AG09319 (cell line): ENCODE measurements at places on chromosomes 7 and 10.

GRCh38 chr7:156607332-156608172 is 33.0 kb upstream of the RNF32 start:
- DNase-seq, result no peak

DNA sequence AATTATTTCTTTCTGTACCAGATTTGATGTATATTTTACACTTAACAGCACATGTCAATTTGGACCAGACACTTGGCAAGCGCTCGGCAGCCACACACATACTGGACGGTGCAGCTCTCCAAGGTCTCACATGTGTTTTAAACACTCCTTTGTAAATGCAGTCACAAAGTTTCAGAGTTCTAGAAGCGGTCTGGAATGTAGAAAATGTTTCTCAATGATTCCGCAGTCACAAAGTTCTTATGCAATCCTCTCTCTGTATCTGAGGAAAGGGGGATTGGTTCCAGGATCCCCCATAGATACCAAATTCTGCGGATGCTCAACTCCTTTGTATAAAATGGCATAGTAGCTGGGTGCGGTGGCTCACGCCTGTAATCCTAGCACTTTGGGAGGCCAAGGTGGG is 253.0 kb upstream of the GRB10 start:
- no peak for DNase-seq

GRCh38 chr7:37943905-37944736 is 23.7 kb downstream of the EPDR1 start:
- DNase-seq, result no peak

DNA sequence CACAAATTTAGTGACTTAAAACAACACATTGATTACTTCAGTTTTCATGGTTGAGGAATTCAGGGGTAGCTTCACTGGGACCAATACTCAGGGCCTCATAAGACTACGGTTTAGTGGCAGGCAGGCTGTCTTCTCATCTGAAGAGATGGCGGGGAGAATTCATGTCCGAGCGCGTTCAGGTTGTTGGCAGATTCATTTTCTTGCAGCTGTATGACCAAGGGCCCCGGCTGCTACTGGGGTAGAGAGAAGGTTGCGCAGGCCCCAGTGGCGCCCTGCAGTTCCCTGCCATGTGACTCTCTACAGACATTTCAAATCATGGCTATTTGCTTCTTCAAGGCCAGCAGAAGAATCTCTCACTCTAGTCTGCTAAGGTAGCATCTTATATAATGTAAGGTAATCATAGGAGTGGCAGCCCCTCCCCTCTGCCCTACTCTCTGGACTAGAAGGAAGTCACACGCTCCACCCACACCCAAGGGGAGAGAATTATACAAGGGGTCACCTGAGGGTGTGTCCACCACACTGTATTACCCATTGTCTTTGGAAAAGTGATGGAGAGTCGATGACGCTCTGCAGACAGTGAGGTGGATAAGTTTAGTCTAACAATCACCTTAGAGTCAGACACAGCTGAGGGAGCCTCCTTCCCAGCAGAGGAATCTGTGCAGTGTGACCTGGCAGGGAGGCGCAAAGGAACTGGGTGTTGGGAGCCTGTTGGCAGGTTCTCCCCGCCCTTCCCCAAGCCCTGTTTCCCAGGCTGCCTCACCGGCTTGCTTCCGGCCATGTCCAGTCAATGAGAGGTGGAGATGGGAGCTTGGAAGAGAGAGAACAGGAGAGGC is 35.7 kb upstream of the PLEKHA1 start:
- no peak for DNase-seq

GRCh38 chr10:33260403-33261149 is 73.9 kb downstream of the NRP1 start:
- DNase-seq, result no peak

DNA sequence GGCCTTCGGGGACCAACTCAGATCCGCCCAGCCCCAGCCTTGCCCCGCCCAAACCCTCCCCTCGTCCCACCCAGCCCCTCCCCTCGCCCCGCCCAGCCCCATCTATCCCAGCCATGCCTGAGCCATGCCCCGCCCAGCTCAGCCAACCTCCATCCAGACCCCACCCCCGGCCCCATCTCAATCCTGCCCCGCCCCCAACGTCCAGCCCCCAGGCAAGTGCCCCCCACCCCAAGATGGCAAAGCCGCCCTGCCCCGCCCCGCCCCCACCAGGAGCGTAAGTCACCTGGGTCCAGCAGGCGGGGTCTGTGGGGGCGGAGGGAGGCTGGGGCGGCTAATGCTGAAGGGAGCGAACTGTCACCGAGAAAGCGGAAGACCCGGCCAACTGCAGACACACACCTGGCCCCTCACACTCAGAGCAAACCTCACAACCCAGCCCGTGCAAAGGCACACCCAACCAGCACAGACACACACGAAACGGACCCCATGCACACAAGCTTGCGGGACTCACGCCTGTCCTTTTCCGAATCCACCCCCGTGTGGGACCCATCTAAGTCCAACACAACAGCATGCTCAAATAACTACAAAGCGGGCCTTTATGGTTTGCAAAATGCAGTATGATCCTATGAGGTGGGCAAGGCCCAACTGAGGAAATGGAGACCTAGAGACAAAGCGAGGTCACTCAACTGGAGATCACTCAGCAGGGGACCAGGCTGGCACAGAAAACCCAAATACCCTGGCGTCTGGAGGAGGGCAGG is 11.5 kb upstream of the OGA start:
- no peak for DNase-seq

DNA sequence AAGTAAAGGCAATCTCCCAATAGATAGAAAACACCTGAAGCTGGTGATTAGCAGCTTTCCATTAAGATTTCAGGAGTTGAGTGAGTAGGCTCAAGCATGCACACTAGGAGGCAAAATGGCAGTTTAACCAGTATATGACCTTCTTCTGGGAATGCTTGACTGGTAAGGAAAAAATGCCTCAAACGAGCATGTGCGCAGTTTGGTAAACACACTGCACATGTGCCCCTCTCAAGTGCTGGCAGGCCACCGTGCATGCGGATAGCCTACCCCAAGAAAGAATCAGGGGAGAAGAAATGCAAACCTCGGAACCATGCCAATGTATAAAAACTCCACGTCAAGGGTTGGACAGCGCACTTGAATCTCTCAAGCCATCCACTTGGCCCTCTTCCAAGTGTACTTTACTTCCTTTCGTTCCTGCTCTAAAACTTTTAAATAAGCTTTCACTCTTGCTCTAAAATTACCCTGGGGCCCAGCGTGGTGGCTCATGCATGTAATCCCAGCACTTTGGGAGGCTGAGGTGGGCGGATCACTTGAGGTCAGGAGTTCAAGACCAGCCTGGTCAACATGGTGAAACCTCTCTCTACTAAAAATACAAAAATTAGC is 98.8 kb upstream of the CDK1 start:
- no peak for DNase-seq

GRCh38 chr7:5510426-5511045 is 86.9 kb upstream of the TNRC18 start:
- no peak for DNase-seq
